Mucosa of descending colon (tissue), 3 donors: ENCODE measurements at places on chromosomes 2 and 18. TPM values are rescaled to one million over a fixed set of nuclear protein-coding genes. Genes with fewer than 3 reads are reported as not detected.

Gene ASB1
- 23.5 TPM for total RNA-seq

Gene CD207
- 0.61 TPM for total RNA-seq

Gene CHST9
- 0.05 TPM for total RNA-seq

Gene ADCYAP1
- 3.4 TPM for total RNA-seq
